Lower lobe of right lung (tissue), 2 donors: ENCODE measurements at places on chromosomes 6 and 20. TPM values are rescaled to one million over a fixed set of nuclear protein-coding genes. Genes with fewer than 3 reads are reported as not detected.

C6orf120 gene
- 22.2 TPM for total RNA-seq

DNA sequence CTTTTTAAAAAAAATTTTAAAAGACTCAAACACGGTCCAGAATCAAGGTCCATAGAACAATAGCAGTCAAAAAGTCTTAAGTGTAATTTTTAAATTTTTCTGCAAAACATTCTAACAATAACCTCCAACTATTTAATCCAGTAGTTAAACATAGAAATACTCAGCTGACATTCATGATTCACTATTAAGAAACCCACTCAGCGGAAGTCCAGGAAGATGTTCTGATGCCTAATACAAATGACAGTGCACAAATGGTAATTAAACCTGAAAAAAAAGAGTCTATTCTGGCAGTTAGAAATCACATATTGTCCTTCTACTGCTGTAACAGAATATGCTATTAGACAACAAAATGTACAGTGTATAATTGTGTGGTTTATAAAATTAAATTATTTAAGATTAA, 128.2 kb upstream of the BMP5 start:
- no peak overlapping the region for H3K4me3 ChIP-seq
- no peak overlapping the region for H3K27ac ChIP-seq
- H3K4me1 ChIP-seq, result no peaks in the 10 kb centered on the region
- DNase-seq, result no peak

- H3K4me1 ChIP-seq, result no peaks in the 10 kb centered on the region
- no peak for DNase-seq
Measured at GRCh38 chr6:11012976-11013720, 31.0 kb downstream of the ELOVL2 start.

- no peaks in the 10 kb centered on the region for H3K36me3 ChIP-seq
- H3K4me3 ChIP-seq, result no peak overlapping the region
- H3K4me1 ChIP-seq, result no peaks in the 10 kb centered on the region
Measured at GRCh38 chr6:164014346-164015087, 600.0 kb downstream of the QKI start.

GRCh38 chr20:3663858-3664257, 659 bp upstream of the GFRA4 start:
- no peak overlapping the region for H3K27ac ChIP-seq
- no peaks in the 10 kb centered on the region for H3K36me3 ChIP-seq
- no peak for DNase-seq
- peaks cover 32% of the 10 kb centered on the region for H3K27me3 ChIP-seq
- no peak overlapping the region for H3K4me3 ChIP-seq
- H3K4me1 ChIP-seq, result no peaks in the 10 kb centered on the region

DNA sequence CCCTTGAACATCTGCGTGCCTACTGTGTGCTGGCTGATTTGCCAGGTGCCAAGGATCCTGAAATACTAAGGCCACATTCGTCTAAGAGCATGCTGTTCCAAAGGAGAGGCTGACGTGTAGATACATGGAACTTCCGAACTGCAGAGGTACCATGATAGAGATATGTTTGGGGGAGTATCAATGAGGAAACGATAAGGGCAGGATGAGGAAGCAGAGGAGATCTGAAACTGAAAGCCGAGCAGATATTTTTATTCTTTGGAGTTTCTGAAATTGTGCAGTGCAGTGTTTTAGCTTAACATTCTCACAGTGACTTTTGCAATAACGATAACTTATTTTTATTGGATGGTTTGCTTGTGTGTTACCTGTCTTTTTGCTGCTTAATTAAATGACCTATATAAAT, 24.3 kb downstream of the BMP6 start:
- DNase-seq, result no peak
- no peak overlapping the region for H3K4me3 ChIP-seq
- H3K4me1 ChIP-seq, result no peaks in the 10 kb centered on the region
- H3K27ac ChIP-seq, result no peak overlapping the region

DNA sequence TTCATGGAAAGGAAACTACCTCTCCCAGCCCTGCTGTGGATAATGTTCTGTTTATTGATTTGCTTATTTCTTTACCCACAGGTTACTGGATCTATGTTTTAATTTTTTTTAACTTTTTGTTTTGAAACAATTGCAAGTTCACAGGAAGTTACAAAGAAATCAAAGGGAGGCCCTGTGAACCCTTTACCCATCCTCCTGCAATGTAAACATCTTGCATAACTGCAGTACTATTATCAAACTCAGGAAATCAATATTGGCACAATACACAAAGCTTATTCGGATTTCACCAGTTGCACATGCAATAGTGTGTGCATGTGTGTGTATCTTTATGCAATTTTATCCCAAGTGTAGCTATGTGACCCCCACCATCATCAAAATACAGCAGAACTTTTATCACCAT, 398.0 kb downstream of the BTBD3 start:
- no peaks in the 10 kb centered on the region for H3K36me3 ChIP-seq
- H3K27ac ChIP-seq, result no peak overlapping the region
- no peaks in the 10 kb centered on the region for H3K27me3 ChIP-seq
